ENCODE measurements at places on chromosomes 3 and 15. TPM values are rescaled to one million over a fixed set of nuclear protein-coding genes. Genes with fewer than 3 reads are reported as not detected.

- no peak for DNase-seq
These were observed 14.8 kb downstream of the GTPBP8 start for GRCh38 chr3:113005611-113006010.

The GREM1 gene
- 0.31 TPM for polyA plus RNA-seq

GRCh38 chr15:72724028-72724427 is 38.0 kb downstream of the BBS4 start:
- no peak for DNase-seq

DNA sequence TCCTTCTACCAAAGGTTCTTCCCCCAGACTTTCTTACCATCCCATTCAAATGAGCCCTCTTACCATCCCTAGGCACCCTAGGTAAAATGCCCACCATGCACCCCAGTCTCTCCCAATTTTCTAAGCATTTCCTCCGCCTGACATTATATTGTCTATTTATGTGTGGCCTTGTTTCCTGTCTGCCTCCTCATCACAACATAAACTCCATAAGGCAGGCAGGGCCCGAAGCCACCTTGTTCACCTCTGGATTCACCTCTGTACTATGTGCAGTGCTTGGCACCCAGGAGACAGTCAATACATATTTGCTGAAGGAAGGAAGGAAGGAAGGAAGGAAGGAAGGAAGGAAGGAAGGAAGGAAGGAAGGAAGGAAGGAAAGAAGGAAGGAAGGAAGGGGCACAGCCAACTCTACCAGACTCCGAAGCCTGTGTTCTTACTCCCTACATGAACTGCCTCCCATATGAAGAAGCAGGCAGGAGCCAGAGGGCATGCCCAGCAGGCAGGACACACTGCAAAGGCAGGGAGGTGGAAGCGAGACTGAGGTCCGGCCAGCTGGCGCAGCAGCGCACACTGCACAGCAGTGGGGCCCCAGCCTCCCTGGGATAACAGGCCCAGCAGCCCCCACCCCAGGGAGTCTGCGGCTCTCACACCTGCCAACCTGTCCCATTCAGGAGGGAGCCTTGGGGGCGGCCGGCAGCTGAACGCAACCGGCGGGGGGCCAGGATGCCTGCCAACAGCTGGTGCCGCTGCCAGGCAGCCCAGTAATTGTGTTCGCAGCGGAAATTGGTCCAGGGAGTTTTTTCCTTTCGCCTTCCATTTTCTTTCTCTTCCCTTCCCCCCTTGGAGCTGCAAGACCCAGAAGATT is 106.0 kb upstream of the LINGO1 start:
- DNase-seq = no peak

The RAB6B gene
- polyA plus RNA-seq = 17.8 TPM

The MCF2L2 gene
- polyA plus RNA-seq = 0.70 TPM

The LYZL4 gene
- not detected for polyA plus RNA-seq

DNA sequence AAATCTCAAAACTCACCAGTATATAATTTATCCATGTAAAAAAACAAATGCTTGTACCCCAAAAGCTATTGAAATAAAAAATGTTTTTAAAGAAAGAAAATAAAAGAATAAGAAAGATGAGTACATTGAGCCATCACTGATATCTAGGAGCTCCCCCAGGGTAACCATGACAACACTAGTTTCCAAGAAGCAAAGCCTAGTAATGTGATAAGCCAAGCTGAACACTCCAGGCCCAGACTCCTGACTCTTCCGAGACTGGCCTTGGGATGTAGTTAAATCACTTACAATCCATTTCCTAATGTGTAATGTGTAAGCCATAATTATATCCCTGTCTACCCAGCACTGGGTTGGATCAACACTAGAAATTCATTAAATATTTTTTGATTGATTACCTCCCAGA is 21.1 kb upstream of the ATP8B4 start:
- DNase-seq = no peak
